Common myeloid progenitor, CD34-positive (primary cell): ENCODE measurements at places on chromosomes 7 and 10.

DNA sequence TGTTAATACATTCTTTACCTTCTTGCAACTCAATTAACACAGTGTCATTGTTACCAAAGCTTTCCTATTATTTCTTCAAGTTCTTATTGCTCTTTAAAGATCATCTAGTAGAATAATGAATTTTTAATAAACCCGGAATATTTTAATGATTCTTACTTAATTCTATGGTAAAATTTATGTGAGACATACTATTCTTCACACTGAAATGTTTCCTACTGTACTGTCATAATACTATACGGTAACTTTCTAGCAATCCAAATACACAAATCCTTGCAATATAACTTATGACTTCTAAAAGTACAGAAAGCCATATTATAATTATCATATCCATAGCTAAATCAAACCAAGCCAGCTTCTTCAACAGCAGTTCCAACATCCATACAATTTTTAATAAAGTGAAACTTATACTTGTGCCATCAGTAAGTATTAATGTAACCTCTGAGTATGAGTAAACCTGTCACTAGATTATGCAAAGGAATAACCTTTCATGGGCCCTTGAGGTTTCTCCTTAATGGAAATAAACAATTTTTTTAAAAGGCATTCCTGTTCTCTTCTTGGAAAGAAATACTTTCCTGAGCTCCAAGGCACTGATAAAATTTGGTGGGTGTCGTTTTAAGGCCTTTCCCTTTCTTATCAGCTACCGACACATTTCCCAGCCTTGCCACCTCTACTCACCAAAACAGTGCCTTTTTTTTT, 87.4 kb downstream of the IMMP2L start:
- no peaks in the 10 kb centered on the region for H3K27me3 ChIP-seq
- no peak overlapping the region for H3K4me3 ChIP-seq
- DNase-seq, result peak; percentile 21
- no peaks in the 10 kb centered on the region for H3K36me3 ChIP-seq

DNA sequence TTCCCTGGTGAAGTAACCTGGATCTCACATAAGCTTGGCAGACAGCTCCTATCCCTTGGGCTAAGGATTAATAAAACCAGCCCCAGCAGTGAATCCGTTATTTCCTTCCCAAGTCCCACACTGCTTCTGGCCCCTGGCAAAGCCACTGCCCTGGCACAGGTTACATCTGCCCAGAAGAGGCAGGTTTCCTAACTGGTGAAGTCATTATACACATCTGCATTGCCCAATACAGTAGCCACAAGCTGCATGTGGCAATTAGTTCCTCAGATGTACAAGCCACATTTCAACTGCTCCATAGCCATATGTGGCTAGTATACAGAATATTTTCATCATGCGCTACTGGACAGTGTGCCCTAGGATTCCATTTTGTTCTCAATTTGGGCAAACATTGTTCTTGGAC, 273.0 kb downstream of the GRM8 start:
- no peak overlapping the region for H3K27ac ChIP-seq
- H3K4me3 ChIP-seq, result no peak overlapping the region
- no peak for DNase-seq
- H3K36me3 ChIP-seq, result no peaks in the 10 kb centered on the region

- no peak overlapping the region for H3K27ac ChIP-seq
- DNase-seq, result no peak
- no peaks in the 10 kb centered on the region for H3K4me1 ChIP-seq
- no peaks in the 10 kb centered on the region for H3K36me3 ChIP-seq
Measured at GRCh38 chr10:130999376-131000202, 311.9 kb downstream of the TCERG1L start.

- no peaks in the 10 kb centered on the region for H3K27me3 ChIP-seq
- H3K4me1 ChIP-seq, result no peaks in the 10 kb centered on the region
- no peak overlapping the region for H3K4me3 ChIP-seq
- peaks cover 3% of the 10 kb centered on the region for H3K36me3 ChIP-seq
- no peak overlapping the region for H3K27ac ChIP-seq
Measured at GRCh38 chr7:44438816-44439215, 51.6 kb downstream of the NUDCD3 start.

- no peaks in the 10 kb centered on the region for H3K4me1 ChIP-seq
- no peak for DNase-seq
- H3K36me3 ChIP-seq, result no peaks in the 10 kb centered on the region
- H3K27me3 ChIP-seq, result no peaks in the 10 kb centered on the region
Measured at GRCh38 chr10:29746080-29746797, 111.5 kb upstream of the SVIL start.

DNA sequence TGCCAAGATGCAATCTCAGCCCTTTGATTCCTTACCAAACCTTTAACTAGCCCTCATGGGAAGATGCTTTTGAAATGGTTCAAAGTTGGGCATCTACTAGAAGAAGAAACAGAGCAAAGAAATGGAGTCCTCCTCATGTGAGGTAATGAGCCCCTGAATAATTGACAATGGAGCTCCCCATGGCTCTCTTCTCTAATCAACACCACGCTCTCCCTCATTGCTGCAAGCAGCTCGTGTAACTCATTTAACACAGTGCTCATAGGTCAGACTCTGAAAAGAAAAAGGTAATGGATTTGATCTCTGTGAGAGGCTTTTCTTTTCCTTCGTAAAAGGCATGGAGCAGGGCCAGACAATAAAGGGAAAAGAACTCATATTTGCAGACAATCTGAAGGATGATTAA, 312.8 kb downstream of the PHTF2 start:
- no peak overlapping the region for H3K27ac ChIP-seq
- no peaks in the 10 kb centered on the region for H3K4me1 ChIP-seq
- H3K4me3 ChIP-seq, result no peak overlapping the region
- DNase-seq, result no peak
- no peaks in the 10 kb centered on the region for H3K27me3 ChIP-seq

GRCh38 chr7:154592388-154592787, 410.5 kb downstream of the PAXIP1 start:
- H3K4me1 ChIP-seq, result no peaks in the 10 kb centered on the region
- no peak overlapping the region for H3K27ac ChIP-seq
- H3K36me3 ChIP-seq, result no peaks in the 10 kb centered on the region
- H3K4me3 ChIP-seq, result no peak overlapping the region
- H3K27me3 ChIP-seq, result no peaks in the 10 kb centered on the region
- DNase-seq, result no peak

DNA sequence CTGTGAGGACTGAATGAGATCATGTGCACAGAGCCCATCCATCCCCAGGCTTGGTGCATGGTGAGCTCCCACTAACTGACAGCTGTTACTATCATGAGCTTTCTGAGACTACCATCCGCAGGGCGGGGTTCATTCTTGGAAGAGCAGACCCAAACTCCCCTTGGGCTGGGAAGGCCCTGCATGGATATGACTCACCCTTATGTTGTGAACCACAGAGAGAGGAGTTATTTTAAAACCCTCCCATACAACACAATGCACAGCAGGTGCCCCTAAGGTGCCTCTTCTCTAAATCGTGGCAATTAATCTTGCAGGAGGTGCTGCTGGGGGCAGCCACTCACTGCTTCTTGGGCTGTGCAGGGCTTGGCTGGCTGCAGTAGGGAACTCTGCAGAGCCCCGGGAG, 219.1 kb downstream of the GFRA1 start:
- no peak for DNase-seq
- H3K27me3 ChIP-seq, result peaks cover 3% of the 10 kb centered on the region
- H3K4me1 ChIP-seq, result no peaks in the 10 kb centered on the region
- no peak overlapping the region for H3K4me3 ChIP-seq
- no peak overlapping the region for H3K27ac ChIP-seq

DNA sequence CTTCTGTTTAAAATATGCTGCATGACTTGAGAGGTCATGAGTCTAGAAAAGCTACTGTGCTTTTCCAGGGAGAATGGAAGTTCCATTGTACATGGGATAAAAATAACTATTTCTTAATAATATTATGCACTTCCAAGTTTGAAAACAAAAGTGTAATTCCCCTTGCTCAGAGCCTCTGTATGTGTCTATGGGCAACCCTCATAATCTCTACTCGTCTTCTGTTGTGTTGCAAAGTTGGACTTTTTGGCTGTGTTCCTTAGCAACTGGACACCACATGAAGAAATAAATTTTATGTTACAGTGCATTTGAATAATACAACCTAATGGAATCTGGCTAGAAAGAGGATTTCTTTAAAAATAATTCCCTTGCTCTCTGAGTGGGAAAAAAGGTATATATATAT, 242.6 kb downstream of the TWIST1 start:
- no peaks in the 10 kb centered on the region for H3K4me1 ChIP-seq
- no peaks in the 10 kb centered on the region for H3K27me3 ChIP-seq
- H3K36me3 ChIP-seq, result no peaks in the 10 kb centered on the region
- H3K4me3 ChIP-seq, result no peak overlapping the region

GRCh38 chr7:638256-639011, 88.1 kb upstream of the DNAAF5 start:
- H3K4me3 ChIP-seq, result no peak overlapping the region
- no peaks in the 10 kb centered on the region for H3K36me3 ChIP-seq
- H3K27ac ChIP-seq, result no peak overlapping the region
- H3K27me3 ChIP-seq, result no peaks in the 10 kb centered on the region

DNA sequence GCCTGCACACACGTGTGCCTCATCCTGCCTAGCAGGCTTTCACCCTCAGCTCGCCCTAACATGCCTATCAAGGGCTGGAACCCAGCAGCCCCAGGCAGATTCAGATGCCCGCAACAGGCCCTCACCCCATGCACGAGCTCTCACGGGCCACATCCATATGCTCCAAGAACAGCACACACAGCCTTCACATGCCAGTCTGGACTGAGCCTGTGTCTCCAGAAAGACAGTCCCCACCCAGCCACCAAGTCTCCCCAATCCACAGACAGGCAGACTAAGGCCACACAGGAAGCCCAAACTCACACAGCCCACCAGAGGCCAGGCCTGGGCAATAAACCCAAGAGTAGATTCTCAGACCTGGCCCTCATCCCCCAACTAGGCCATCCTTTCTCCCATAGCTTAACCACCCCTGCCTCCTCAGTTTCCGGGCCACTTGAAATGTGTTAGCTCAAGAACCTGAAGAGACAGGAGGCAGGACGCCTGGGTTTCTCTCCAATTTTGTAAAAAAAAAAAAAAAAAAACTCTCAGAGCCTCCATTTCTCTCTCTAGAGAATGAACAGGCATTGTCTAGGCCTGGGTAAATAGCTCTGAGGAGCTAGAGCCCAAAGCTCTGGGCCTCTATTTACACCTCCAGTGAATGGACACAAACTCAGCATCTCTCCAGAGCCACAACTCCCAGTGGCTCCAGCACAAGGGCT, 6.8 kb downstream of the LDB1 start:
- H3K27ac ChIP-seq, result peak overlapping the region; percentile 92
- no peak for DNase-seq
- peaks cover 23% of the 10 kb centered on the region for H3K36me3 ChIP-seq
- H3K4me1 ChIP-seq, result peaks cover 57% of the 10 kb centered on the region

DNA sequence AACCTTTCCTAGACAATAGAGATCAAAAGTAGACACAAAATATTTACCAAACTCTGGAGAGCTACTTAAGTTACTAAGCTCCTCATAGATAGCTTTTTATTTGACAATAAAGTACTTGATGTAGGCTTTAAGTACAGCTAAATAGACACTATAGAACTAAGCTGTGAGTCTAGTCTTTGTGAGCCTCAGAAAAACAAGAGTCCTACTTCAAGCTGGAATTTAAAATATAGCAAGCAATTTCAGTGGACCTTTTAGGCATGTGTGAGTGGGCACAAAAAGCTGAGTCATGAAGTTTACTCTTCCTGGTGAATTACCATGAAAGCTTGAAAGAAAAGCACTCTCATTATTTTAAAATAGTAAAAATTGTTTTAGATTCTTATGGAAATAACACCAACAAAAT, 76.1 kb downstream of the ADD3 start:
- H3K27ac ChIP-seq, result no peak overlapping the region
- H3K4me3 ChIP-seq, result no peak overlapping the region
- peaks cover 62% of the 10 kb centered on the region for H3K4me1 ChIP-seq
- H3K27me3 ChIP-seq, result no peaks in the 10 kb centered on the region

GRCh38 chr10:31706464-31707092, 222.1 kb downstream of the ARHGAP12 start:
- H3K36me3 ChIP-seq, result no peaks in the 10 kb centered on the region
- H3K27me3 ChIP-seq, result no peaks in the 10 kb centered on the region
- no peak overlapping the region for H3K4me3 ChIP-seq
- no peak for DNase-seq

GRCh38 chr10:73965890-73966768, 31.8 kb upstream of the VCL start:
- peaks cover 11% of the 10 kb centered on the region for H3K4me1 ChIP-seq
- no peak for DNase-seq
- no peaks in the 10 kb centered on the region for H3K36me3 ChIP-seq
- H3K27me3 ChIP-seq, result no peaks in the 10 kb centered on the region
- no peak overlapping the region for H3K4me3 ChIP-seq

GRCh38 chr7:27434756-27435400, 192.3 kb downstream of the EVX1 start:
- DNase-seq, result no peak
- no peak overlapping the region for H3K27ac ChIP-seq
- no peaks in the 10 kb centered on the region for H3K36me3 ChIP-seq
- no peak overlapping the region for H3K4me3 ChIP-seq

DNA sequence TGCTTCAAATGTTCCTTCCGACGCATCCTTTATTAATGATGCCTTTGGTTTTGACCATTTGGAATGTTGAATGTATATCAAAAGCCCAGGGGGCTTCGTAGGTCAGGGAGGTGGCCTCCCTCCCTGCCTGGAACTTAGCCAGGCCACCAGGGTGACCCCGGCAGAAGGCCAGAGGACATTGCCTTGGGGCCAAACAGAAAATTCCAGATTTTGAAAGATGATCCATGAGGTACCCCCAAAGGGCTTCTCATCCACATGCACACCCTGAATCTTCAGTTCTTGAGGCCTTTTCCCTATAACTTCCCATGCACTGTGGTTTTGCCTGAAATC, 171.7 kb downstream of the ADAM12 start:
- no peak overlapping the region for H3K27ac ChIP-seq
- no peak overlapping the region for H3K4me3 ChIP-seq
- no peak for DNase-seq

GRCh38 chr7:95105627-95106026, 198.2 kb downstream of the PPP1R9A start:
- H3K4me1 ChIP-seq, result no peaks in the 10 kb centered on the region
- H3K4me3 ChIP-seq, result no peak overlapping the region
- no peaks in the 10 kb centered on the region for H3K36me3 ChIP-seq
- no peak for DNase-seq
- H3K27ac ChIP-seq, result no peak overlapping the region
- no peaks in the 10 kb centered on the region for H3K27me3 ChIP-seq

GRCh38 chr7:142883145-142883544, 2.4 kb downstream of the TRPV6 start:
- no peaks in the 10 kb centered on the region for H3K36me3 ChIP-seq
- no peaks in the 10 kb centered on the region for H3K4me1 ChIP-seq
- no peaks in the 10 kb centered on the region for H3K27me3 ChIP-seq
- H3K4me3 ChIP-seq, result no peak overlapping the region

- H3K4me3 ChIP-seq, result no peak overlapping the region
- peak; percentile 94 for DNase-seq
- no peaks in the 10 kb centered on the region for H3K27me3 ChIP-seq
- no peak overlapping the region for H3K27ac ChIP-seq
- H3K4me1 ChIP-seq, result peaks cover 18% of the 10 kb centered on the region
Measured at GRCh38 chr10:109933984-109934565, 10.8 kb upstream of the XPNPEP1 start.
